ENCODE measurements at places on chromosomes 12 and 14.

DNA sequence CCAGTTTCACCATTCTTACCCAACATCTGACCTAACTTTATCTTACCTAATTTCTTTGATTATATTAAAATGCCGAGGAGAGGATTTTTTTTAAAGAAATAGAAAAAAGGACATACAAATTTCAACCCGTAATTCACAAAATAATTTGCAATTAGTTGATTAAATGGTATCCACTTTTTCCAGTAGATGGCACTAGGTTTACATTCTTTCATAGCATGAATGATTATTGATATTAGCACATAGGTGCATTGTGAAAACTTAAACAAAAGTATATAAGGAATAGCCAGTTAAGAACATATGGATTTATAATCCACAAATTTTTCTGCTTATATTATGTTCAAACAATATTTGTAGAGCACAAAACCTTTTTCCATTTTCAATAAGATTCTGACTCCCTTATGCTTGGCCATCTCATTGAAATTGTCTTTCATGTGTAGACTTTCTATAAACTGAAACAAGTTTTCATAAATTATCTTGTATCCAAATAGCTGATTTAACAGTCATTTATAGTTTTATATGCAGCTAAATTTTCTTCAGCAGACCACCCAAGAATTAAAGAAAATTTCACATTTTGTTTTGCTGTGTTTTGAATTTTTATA, 35.3 kb downstream of the MSRB3 start:
- no peak for DNase-seq

DNA sequence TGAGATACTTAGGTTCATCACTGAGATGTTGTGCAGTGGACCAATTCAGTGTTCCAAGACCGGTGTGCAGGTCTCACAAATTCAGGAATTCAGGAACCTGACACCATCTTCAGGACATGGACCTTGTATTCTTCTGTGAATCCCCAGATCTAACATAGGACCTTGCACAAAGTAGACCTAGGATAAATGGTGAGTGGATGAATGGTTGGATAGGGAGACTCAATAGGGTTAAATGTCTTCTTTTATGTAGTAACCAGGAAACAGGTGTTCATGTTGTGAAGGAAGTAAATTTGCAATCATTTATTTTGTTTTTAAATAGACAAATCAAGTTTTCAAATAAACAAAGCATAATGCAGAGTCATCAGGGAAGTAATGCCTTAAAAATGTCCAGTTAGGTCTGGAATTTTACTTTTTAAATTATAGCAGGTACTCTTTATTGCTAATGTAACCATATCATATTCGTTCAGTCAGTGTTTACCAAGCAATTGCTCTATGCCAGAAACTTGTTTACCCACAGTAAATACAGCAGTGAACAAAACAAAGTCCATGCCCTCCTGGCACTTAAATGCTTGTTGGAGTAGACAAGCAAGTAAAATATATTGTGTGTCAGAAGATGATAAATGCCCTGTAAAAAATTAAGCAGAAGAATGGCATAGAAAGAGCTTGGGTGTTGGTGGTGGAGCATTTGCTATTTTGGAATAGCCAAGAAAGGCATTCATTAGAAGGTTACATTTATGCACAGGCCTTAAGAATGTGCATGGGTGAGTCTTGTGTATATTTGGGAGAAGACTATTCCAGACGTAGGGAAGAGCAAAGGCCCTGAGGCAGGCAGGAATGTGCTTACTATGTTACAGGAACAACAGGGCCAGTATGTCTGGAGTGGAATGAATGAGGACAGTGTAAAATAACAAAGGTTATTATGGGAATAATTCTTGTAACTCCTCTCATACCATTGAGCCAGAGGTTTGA, 26.3 kb downstream of the RXYLT1 start:
- DNase-seq: no peak

- DNase-seq: peak; percentile 71
Observed at GRCh38 chr12:54378796-54379397, 5.6 kb downstream of the ZNF385A start.

DNA sequence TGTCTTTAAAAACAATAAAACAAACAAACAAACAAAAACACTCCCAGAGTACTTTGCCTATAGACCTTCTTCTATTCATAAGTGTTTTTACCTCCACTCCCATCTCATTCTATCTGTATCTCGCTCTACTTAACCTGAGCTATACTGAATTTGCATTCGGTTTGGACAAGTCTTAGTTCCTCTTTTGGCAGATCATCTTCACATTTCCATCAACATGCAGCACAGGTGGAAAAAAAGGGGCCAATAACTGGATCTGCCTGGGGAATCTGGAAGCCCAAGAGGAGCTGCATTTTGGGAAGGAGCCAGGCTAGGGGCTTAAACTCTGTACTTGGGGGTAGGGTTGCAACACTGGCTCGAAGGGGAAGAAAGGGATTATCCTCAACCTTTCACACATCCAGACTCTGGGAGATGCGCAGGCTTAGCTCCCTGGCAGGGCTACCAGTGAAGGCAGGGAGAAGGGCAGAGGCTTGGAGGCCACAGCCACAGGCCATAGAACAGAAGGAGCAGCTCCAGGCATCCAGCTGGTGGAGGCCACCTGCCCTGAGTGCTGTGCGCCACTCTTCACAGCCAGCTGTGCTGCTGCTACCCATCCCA, 4.1 kb downstream of the NINJ2 start:
- DNase-seq: no peak

- DNase-seq: no peak
Observed at GRCh38 chr14:74569387-74569786, 42.6 kb downstream of the LTBP2 start.

- no peak for DNase-seq
Observed at GRCh38 chr12:65876898-65877721, 52.8 kb downstream of the HMGA2 start.

DNA sequence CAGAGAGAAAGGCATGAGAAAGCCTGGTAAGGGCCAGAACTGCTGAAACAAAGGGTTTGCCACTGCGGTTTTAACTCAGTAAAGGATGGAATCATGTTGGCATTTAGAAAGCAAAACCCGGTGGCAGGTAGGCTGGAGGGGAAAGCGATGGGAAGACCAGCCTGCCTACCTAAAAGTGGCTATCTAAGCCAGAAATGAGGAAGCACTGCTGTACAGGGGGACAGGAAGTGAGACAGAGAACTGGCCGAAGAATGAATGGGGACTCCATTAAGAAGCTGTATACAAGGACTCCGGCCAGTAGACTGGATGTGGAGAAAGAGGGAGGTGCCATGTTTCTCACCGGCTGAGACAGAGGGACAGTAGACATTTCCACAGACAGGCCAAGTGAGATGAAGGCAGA, 48.2 kb downstream of the PPM1H start:
- DNase-seq: no peak

- no peak for DNase-seq
Observed at GRCh38 chr14:59284059-59284458, 95.6 kb downstream of the DAAM1 start.

DNA sequence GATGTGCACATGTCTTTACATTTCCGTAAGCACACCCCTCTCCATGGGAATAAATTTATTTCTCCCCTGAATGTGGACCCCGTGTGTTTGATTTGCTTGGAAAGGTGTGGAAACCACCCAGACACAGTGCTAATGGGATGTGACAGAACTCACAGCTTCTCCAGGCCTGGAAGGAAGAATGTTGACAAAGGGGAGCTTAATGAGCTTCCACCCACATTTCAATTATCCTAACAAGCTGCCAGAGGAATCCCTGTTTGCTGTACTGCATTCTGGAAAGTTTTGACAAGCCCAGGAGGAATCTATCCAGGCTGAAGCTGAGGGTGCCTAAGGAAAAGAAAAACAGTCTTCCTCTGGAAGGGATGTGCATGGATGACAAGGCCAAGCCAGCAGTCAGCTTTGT, 51.2 kb upstream of the CCDC60 start:
- no peak for DNase-seq

GRCh38 chr12:107748472-107748871, 12.5 kb downstream of the PRDM4 start:
- DNase-seq: no peak

- no peak for DNase-seq
Observed at GRCh38 chr12:20601668-20602280, 93.4 kb upstream of the SLCO1C1 start.

DNA sequence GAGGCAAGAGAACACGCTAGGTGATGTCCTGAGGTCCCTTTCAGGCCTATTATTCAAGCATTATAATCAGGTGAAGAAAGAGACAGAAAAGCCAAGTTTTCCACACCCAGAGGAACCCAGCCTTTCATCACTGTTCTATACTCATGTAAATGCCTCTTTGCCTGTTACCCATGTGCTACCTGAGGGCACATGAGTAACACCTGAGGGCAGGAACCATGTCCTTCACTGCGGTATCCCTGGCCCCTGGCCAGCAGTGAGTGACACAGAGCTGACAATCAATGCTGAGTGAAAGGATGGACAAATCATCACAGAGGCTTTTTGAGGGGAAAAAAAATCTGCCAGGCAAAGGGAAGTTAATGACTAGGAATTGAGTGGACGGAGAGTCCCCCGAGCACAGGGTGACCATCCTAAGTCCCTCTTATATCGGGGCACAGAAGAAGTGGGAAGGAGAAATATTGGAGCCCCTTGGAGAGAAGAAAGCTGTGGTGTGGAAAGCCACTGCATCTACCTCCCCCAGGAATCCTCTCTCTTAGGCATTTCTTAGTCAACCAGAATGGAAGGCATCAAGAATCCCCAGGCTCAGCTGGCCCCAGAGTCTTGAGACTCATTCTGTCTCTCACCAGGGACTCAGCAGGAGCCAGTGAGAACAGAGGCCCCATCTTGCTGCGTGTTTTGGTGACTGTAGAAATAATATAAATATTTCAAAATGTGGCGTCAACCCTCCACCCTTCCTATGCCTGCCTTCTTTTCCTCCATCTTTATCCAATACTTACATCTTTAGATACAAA, 212.9 kb downstream of the DPF3 start:
- no peak for DNase-seq

DNA sequence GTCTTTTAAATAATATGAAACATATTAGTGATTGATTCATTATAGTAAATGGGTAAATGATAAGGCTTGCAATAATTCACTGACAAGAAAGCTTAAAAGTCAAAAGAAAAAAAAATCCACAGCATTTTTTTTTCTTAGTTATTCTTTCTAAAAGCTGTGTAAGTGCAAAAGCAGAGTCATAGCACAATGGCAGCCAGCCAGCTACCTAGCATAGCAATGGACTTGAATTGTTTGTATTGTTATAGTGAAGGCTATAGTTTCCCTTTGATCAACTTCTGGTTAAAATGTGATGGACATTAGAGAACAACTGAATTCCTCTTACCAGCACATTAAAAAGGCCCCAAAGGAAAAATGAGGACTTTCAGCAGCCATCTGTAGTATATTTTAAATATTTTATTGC, 232.1 kb downstream of the NAV3 start:
- no peak for DNase-seq

- DNase-seq: no peak
Observed at GRCh38 chr12:38689704-38690103, 215.7 kb downstream of the CPNE8 start.

DNA sequence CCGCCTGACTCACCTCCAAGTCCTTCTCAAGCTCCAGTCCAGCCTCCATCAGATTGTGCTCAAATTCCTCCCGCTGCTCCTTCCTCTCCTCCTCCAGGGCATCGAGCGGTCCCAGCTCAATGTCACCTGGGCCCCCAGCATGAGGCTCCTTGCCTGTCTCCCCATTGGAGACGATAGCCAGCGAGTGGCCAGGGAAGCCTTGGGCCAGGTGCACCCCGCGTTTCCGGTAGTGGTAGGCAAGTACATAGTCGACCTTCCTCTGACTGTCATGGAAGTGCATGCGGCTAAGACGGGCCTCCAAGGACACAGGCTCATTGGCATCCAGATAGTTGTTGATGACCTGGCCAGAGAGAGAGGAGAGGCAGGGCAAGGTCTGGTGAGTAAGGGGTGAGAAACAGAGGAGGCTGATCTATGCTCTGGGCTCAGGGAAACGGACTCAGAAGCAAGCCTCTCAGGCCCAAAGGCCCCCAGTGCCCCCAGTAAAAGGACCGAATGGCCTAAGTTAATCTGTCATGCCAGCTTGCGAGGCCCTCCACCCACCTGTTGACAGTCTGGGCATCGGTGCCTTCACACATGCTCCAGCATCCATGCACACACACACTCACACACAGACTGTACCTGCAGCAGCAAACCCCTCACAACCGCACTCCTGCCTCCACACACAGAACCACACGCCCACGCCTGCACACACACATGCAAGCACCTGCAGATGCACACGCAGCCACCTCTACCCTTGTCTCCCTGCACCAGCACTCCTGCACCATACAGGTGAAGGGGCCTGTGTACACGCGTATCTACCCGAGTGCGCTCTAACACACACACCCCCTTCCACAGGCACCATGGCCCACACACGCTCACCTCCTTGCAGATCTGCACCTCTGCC, 23.8 kb downstream of the ANO2 start:
- no peak for DNase-seq

- no peak for DNase-seq
Observed at GRCh38 chr14:105076805-105077648, 11.8 kb upstream of the GPR132 start.

DNA sequence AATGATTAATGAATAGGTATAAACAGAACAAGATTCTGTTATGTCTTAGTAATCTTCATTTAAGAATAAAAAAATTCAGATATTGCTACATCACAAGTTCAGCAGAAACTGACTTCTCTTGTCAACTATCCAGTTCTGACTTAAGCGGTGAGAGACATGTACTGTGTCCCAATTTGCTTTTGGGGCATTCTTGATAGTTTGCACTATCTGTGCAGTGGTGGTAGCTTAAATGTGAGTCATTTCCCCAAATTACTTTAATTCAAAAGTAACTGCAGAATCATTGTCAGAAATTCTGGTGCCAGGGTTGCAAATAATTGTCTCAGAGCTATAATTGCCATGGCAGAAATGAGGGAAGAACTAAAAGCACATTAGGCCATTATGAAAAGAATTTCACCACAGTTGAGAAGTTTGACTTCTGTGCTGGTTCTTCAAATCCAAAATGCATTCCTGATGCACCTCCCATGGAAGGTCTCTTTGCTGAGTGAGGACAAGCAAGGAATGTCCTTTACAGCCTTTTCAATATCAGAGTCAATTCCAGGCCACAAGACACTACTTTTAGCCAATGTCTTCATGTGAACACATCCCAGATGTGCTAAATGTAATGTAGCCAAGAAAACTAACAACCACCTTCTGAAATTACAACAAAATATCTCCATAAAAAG, 304.7 kb downstream of the SSPN start:
- no peak for DNase-seq

DNA sequence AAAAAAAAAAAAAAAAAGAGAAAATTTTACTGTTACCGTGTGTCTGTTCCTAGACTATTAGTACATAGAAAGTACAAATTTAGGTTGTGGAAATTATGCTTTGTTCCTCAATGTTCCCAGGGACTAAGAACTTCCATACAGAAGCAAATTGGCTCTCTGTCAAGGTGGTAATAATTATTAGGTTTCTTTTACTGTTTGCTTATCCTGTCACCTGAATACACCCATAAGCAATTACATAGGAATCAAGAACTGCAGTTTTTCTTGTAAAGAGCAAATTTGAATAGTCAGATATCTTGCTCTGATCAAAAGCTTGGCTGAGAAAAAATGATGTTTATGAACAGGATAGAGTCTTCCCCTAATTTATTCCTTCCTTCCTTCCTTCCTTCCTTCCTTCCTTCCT, 191.2 kb downstream of the AEBP2 start:
- DNase-seq: no peak

- no peak for DNase-seq
Observed at GRCh38 chr12:128573907-128574306, 249.9 kb downstream of the SLC15A4 start.

- DNase-seq: no peak
Observed at GRCh38 chr12:28258998-28259397, 68.7 kb downstream of the CCDC91 start.

All from liver (tissue), 10 donors.